ENCODE measurements at places on chromosomes 3 and 15.
A peak's percentile ranks its signal among the peaks of the same experiment; 100 is the strongest.

DNA sequence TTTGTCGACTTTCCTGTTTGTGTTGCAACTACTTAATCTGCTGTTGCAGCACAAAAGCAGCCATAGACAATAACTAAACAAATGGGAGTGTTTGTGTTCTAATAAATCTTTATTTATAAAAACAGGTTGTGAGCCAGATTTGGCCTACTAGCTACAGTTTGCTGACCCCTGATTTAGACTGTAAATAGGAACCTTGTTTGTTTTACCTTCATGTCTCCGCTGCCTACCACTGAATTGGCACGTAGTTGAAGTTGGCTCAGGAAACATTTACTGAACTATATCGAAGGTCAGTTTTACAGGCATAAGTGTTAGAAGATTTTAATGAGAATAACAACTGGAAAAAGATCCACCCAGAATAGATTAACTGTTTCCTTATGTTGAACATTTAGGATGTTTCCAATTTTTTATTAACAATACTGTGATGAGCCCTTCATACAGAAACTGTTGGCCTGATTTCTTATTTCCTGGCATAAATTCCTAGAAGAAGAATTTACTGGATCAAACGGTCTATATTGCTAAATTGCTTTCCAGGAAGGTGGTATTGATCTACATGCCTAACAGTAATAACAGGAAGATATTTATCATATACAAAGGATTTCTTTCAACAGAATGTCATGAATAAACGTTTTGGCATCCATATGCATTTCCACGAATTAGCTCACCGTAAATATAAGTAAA, 156.2 kb upstream of the NR2E3 start:
- DNase-seq: no peak

- DNase-seq: no peak
Observed at GRCh38 chr3:98545940-98546339, 14.2 kb downstream of the GPR15 start.

- no peak for DNase-seq
Observed at GRCh38 chr3:23830869-23831484, 25.2 kb downstream of the UBE2E1 start.

DNA sequence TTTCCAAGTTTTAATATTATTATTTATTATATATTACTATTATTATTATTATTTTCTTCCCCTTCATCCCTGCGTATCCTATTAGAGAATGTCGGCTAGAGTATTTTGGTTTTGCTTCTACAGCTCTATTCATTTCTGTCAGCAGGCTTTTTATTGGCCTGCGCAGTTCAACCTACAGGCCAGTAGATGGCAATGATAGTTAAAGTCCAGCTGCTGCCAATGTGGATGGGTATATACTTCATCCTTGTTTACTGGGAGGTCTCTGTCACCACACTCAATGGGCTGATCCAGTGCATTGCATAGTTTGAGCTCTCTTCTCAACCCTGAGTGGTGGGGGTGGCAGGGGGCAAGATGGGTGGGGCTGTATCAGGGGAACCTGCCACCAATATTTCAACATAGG, 799.8 kb downstream of the NSUN3 start:
- peak; percentile 10 for DNase-seq

- no peak for DNase-seq
Observed at GRCh38 chr3:23607184-23607847, 198.4 kb upstream of the UBE2E1 start.

DNA sequence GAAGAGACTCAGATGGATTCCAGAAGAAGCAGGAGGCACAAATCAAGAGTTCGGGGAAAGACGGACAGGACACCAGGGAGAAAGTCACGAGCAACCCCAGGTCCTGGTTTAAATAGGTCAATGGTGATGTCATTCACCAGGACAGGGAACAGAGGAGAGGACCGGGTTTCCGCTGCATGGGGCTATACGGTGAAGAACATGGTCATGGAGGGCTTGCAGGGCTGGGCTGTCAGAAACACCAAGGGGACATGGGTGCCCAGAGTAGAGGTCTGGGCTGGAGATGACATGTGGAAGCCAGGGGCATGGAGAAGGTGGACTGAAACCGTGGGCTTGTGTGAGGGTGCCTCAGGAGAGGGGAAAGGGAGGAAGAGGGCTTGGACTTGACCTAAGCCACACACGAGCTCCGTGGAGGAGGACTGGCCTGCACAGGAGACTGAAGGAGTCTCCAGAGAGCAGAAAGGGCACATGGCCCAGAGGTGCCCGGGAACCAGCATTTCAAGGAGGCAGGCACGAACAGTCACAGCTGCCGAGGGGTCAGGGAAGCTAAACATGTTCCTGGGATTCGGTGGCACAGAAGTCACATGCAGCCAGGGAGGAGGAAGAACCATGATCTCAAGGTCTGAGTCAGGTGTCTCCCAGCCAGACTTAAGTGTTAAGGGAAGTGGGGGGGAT, 54.2 kb upstream of the RPL32 start:
- DNase-seq: no peak

- no peak for DNase-seq
Observed at GRCh38 chr3:32842987-32843386, 25.2 kb downstream of the TRIM71 start.

GRCh38 chr3:40637906-40638305, 113.1 kb downstream of the ZNF621 start:
- DNase-seq: no peak

- DNase-seq: no peak
Observed at GRCh38 chr3:12522721-12523120, 22.6 kb downstream of the MKRN2OS start.

- DNase-seq: no peak
Observed at GRCh38 chr3:183558495-183558894, 3.0 kb upstream of the KLHL6 start.

GRCh38 chr3:36232797-36233489, 147.4 kb upstream of the STAC start:
- no peak for DNase-seq

GRCh38 chr3:133038089-133038730, at the start of gene TMEM108:
Gene TMEM108 (plus strand): TSS chr3:133038391.
- peak; percentile 60 for DNase-seq

DNA sequence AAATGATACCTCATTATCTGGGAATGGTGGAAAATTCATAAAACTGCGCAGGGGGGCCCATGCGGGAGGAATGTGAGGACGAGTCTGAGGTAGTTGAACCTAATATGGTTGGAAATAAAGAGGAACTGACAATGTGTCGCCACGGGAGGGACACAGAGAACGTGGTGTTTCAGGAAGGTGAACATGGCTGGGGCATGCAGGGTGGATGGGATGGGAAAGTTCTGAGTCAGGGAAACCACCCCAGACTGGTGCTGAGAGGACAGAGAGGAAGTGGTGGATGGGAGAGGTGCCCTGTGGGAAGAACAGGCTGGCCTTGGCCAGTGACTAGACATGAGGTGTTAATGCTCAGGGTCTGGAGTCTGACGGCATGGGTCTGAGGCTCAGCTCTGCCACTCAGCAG, 137.1 kb upstream of the WNT5A start:
- DNase-seq: no peak

DNA sequence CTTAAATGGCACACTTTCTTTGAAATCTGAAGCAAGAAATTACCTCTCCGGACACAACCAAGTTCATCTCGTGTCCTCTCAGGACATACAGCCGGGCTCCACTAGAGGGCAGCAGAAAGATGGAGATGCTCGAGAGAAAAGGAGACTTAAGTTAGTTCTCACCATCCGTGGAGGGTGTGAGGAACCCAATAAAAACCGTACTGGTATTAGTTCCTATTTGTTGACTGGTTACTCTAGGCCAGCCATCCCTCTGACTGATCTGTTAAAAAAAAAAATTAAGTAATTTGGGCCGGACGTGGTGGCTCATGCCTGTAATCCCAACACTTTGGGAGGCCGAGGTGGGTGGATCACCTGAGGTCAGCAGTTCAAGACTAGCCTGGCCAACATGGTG, 7.9 kb upstream of the CYP11A1 start:
- DNase-seq: peak; percentile 33

- DNase-seq: no peak
Observed at GRCh38 chr3:66592016-66592761, 91.4 kb upstream of the LRIG1 start.

- no peak for DNase-seq
Observed at GRCh38 chr3:173398111-173398479, 551 bp downstream of the NLGN1 start.

DNA sequence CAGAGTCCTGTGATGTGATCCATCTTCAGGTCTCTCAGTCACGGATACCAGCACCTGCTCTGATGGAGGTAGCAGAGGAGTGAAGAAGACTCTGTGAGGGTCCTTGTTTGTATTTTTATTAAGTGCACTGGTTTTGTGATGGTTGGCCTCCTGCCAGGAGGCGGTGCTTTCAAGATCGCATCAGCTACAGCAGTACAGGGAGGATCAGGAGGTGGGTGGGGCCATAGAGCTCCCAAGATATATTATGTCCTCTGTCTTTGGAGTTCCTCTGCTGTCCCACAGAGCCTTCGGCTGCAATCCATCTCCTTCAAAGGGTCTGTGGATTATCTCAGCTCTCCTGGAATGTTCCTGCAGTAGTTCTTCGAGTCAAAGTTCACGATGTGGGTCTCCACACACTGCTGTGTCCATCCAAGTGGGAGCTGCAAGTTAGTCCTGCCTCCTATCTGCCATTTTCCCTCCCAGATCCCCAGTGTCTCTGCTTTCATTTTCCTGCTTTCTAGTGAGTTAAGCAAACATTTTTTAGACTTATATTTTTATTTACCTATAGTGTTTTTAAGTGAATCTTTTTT, 54.7 kb downstream of the TM2D3 start:
- DNase-seq: no peak

DNA sequence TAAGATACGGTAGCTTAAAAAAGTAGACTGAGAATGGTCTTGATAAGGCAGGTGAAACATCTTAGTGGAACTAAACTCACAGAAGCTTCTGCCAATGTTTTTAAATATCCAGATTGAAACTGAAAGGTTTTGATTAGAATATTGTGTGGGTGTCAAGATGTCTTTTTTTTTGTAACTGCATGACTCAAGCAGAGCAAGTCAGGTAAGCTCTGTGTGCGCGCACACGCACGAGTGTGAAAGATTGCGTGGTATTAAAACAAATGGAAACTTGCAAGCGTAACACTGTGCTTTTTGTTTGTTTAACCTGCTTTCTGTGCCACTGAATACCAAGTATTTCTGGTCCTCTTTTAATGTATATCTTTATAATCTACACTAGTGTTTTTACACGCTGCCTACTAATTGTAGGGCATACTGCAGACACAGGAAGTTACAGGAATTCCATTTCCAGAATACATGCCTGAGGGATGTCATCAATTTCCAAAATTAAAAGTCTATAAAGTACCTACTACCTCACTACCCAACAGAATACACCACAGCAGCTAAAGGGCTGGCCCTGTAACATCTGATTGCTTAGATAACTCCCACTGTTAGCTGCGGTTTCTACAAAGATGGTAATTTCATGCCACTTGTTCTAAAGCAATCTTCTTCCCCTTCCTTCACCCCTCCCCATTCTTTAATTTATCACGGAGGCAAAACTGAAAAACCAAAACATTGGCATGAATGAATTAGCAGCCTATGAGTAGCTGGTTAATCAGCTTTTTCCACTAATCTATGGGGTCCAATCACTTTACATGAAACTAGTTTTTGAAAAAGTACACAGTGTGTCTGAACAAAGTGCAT, 472.8 kb downstream of the SHQ1 start:
- DNase-seq: no peak

DNA sequence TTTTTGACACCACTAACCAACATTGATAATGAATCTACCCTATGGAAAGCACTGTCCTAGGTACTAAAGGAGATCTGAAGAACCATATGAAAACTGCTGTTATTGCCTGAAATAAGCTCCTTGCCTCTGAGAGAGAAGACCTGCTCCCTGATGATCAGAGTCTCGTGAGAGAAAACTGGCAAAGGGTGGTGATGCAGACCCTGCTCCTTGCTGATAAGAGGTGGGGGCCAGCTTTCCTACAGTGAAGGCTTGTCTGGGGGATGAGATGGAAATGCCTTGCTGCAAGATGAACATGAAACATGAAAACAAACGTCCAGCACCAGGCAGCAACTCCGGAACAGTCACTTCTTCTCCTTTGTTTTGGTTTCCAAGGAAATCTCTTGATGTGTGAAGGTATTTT, 31.9 kb downstream of the RASGRP1 start:
- no peak for DNase-seq

- DNase-seq: no peak
Observed at GRCh38 chr15:90729261-90729660, 12.1 kb downstream of the BLM start.

GRCh38 chr3:187565701-187566100, 104.5 kb downstream of the SST start:
- no peak for DNase-seq

DNA sequence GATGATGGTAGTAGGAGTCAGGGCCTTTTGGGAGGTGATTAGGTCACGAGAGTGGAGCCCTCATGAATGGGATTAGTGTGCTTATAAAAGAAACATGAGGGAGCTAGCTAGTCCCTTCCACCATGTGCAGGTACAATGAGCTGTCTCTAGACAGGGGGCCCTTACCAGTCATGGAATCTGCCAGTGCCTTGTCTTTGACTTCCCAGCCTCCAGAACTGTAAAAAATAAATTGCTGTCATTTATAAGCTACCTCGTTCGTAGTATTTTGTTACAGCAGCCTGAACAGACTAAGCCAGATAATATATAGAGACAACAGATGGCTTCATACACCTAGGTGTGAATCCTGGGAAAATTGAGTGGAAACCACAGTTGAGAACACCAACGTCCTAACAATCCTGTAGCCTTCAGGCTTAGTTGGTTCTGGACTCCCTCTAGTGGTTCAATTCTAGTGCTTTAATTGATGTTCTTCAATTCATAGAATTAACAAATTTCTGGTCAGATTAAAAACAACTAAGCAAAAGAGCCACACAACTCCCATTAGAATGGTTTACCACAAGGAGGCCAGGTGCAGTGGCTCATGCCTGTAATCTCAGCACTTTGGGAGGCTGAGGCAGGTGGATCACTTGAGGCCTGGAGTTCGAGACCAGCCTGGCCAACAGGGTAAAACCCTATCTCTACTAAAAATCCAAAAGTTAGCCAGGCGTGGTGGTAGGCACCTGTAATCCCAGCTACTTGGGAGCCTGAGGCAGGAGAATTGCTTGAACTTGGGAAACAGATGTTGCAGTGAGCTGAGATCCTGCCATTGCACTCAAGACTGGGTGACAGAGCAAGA, 21.3 kb upstream of the GATM start:
- DNase-seq: peak; percentile 14

- DNase-seq: peak; percentile 23
Observed at GRCh38 chr15:66251790-66252684, 1.5 kb downstream of the MEGF11 start.

DNA sequence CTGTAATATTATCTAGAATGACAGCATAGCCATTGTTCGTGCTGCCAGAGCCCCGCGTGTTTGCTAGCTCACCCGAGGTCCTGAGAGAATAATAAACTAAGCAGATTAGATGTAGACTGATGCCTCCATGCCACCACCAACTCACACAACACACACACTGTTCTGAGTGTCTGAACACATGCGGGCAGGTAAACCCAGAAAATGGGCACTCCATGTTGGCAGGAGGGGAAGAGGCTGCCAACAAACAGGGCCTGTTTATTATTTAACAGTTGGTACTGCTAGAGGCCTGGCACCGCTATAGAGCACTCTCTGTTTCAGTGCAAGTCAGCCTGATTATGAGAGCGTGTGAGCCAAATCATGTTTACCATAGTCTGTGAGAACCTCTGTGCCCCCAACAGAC, 299.0 kb downstream of the ZBTB20 start:
- DNase-seq: no peak

All from NCI-H748 treated with DMSO at 0.1 percent for 48 hours (cell line).